Cerebellum (tissue), 4 donors: ENCODE measurements at places on chromosomes 5 and 9. TPM values are rescaled to one million over a fixed set of nuclear protein-coding genes. Genes with fewer than 3 reads are reported as not detected.

DNA sequence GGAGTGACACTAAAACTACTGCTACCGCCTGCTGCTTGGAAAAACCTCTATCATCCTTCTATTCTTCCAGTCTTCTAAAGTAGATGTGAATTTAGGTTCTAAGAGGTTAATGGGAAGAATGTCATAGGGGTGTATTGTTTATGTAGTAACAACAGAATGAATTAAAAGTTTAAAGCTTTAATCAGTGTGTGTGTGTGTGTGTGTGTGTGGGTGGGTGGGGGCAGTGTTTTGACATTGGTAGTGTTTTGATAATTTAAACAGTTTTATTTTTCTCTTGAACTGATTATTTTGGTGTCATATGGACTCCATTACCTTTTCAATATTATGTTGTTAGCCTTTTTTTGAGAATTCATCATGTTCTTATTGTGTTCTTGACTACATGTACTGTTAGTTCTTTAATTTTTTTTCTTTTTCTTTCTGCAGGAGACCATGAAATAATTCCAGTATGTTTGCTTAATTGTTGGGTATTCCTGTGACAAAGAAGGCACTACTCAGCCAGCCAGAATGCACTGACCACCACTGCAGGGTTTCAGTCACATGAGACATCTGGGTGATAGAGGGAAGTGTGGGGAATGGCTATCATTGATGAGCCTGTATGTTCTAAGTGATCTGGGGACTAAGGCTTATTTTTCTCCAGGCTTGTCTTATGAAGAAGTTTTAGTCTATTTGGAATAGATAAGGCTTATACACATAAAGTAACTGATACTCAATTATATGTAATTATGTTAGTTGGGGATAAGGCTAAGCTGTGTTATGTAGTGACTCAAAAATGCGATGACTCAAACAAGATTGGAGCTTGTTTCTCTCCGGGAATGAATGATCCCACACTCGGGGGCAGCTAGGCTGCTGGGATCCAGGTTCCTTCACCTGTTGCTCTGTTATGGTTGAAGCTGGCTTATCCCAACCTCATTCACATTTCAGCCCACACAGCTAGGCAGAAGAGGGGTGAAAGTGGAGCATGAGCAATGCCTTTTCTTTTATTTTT lies 50.2 kb upstream of the ACTBL2 start:
- no peak for DNase-seq

PPIP5K2 gene
- 136 TPM for total RNA-seq

GRCh38 chr5:8843771-8844170 lies 702.1 kb downstream of the SEMA5A start:
- no peak for DNase-seq

PCDHGA12 gene
- 20.1 TPM for total RNA-seq

DNA sequence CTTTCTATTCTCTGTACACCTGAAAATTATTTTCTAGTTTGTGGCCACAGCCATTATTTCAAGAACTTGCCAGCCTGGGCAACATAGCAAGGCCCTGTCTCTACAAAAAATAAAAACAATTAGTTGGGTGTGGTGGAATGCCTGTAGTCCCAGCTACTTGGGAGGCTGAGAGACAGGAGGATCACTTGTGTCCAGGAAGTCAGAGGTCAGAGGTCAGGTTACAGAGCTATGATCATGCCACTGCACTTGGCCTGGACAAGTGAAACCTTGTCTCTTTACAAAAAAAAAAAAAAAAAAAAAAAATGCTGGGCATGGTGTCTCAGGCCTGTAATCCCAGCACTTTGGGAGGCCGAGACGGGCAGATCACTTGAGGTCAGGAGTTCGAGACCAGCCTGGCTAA lies 58.3 kb downstream of the HMGCR start:
- DNase-seq = no peak
